ENCODE measurements at places on chromosomes 7 and 10.

GRCh38 chr7:108127461-108127860 is 2.7 kb downstream of the LAMB4 start:
- DNase-seq, result no peak

GRCh38 chr10:123149162-123149567 is 1.2 kb downstream of the HMX2 start:
- DNase-seq, result no peak

DNA sequence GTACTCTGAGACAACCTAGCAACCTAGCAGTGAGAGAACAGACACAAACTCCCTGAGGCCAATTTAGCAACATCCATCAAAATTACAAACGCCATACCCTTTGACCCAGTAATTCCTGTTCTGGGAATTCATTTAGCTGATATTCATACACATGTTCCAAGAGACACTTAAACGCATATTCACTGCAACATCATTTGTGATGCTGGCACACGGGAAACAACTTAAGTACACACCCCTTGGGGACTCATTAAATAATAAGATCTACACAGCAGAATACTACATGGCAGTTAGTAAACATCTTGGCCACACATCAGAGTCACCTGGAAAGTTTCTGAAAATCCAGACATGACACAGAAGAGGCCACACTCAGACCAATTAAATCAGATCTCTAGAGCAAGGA is 17.6 kb downstream of the NUDCD3 start:
- no peak for DNase-seq

DNA sequence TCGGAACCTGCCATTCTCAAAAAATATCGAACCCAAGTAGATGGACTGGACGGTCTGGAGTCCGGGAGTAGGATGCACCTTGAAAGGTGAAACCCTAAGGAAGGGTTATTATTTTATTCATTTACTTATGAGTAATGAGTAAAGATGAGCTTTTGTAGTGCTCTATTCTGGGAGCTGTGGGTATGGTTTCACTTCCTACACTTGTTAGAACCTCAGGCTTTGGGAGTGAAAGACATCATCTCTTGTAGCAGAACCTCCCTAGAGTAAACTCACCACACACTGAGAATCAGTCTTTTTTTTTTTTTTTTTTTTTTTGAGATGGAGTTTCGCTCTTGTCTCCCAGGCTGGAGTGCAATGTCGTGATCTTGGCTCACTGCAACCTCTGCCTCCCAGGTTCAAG is 389.4 kb upstream of the AUTS2 start:
- DNase-seq, result no peak

GRCh38 chr7:106926892-106927291 is 61.8 kb downstream of the PIK3CG start:
- no peak for DNase-seq

DNA sequence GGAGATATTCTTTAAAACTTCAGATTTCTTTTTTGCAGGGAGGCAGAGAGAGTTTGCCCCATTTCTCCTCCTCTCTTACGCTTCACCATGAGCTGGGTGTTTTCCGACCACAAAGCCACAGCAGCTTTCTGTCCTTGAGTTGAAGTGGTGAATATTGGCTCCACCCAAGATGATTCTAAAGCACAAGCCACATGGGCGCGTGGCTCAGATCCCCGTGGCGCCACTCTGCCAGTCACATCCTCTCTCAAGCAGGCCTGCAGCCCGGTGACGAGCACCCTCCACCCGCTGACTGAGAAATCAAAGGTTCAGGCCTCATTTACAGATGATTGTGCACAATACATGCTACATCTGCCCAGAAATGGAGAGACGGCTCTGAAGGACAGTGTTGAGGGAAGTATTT is 27.6 kb upstream of the RNF32 start:
- DNase-seq, result no peak

Measured in hindlimb muscle (tissue), 1 donor.